ENCODE measurements at places on chromosomes 2 and 18.

DNA sequence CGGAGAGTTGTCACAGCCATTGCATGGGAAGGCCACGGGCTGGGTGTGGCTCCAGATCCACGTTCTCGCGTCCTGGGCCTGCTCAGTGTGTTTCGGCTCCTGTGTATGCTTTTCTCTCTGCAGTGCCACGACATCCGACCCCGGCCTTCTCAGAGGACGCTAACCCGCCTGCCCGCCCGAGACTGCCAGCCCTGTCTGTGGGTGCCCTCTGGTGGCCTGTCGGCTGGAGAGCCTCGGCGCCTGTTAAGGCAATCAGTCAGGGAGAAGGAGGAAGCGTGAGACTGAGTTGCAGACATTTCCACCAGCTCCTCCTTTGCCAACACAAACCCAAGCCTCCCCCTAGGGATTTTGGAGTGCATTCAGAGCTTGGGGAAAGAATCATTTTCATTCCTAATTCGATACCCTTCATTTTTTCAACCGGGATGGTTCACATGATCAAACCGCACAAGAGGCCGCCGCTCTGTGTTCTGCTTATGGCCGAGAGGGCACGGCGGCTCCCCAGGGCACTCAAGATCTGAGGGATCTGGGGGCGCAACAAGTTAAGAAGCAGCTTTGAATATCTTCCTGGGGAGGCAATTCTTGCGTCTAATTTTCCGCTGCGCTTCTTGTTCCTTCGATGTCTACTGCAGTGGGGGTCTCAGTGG, 37.5 kb upstream of the ZBTB7C start:
- DNase-seq: peak; percentile 77

GRCh38 chr18:52409727-52410126, 69.7 kb downstream of the DCC start:
- DNase-seq: no peak

GRCh38 chr2:208565690-208566416, 159.3 kb downstream of the PTH2R start:
- DNase-seq: no peak

- DNase-seq: no peak
Observed at GRCh38 chr2:60661073-60661738, 94.9 kb upstream of the PAPOLG start.

DNA sequence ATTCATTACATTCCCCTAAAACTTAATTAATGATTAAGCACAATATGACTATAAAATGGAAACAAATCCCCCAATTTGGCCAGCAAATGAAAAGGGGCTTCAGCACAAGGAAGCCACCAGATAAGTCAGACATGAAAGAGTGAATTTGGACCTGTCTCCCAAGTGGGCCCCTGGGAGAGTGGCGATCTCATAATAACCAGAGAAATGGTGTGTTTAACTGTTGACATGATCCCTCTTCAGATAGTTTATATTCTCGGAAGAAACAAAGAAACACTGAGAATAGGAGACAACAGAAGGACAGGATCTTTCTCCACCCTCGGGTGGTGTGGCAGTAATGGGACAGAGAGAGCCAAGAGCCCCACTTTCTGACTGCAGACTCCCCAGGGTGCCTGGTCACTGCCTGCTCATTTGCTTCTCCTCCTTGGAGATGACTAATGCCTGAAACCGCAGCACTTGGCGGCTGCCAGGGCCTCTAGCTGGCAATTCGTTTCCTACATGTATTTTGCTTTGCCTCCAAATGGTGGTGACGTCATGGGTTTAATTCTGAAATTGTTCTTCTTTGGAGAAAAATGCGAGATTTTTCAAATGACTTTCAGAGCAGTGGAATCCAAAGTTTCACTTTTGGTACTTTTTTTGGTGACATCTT, 46.4 kb upstream of the SPP2 start:
- DNase-seq: peak; percentile 34

DNA sequence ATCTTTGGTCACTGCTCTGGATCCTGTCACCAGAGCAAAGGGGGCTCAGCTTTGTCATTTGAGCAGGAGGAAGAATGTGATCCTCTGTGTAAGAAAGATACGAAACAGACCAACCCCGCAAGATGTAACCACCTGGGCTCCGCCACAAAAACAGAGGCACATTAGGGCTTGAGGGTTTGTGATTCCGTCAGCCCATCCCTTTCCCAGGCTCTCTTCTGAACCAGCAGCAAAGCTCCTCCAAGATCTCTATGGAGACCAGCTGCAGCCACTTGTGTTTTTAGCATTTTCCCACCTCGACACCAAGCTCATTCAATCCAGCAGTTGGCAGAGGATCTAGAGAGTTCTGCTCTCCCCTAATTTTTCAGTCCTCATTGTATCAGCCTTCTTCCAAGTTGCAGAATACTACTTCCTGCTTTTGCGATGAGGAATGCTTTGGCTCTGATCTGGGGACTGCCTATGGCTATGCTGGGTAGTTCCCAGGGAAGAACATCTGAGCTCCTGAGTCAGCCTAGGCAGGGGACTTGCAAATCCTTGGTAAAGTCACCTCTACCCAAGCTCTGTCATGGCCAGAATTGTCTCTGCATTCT, 139.6 kb upstream of the RAB12 start:
- no peak for DNase-seq

DNA sequence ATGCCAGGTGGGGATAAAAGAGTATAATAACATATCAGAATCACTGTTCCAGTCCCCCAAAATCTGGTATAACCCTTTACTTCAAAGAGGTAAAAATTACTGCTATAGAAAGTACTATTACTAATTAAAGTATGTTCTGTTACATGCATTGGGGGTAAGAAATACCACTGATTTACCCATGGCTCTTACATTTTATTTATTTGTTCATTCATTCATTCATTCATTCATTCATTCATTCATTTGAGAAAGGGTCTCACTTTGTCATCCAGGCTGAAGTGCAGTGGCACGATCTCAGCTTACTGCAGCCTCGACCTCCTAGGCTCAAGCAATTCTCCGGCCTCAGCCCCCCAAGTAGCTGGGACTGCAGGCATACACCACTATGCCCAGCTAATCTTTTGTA, 74.4 kb downstream of the MBOAT2 start:
- no peak for DNase-seq

DNA sequence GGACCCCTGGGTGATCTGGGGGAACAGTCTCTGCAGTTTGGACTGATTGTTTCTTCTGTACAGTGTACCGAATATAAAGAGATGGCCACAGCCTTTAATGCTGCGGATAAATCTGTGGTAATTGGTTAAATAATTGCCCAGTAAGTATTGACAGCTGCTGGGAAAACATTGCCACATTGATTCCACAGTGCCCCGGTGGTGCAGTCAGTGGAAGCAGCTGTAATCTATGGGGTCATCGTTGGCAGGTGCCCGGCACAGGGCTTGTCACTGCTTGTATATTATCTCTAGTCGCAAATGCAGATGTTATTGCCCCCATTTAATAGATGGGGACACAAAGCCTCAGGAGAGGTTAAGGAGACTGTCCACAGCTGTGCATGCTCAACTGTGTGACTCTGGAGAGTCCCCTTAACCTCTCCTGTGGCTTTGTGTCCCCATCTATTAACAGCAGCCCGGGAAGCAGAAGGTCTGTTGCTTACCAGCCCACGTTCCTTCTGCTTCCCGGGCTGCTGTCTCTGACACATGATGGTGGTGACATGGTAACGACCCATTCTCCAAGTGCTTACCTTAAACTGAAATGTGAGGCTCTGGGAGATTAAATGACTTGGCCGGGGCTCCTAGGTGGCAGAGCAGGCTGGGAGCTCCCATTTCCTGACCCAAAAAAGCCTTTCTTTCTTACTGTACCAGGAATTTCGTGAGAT, 76.9 kb downstream of the NCK2 start:
- no peak for DNase-seq

GRCh38 chr2:280650-281110, 7.2 kb downstream of the ALKAL2 start:
- no peak for DNase-seq

GRCh38 chr2:220969348-220969747, 602.8 kb downstream of the EPHA4 start:
- DNase-seq: no peak

GRCh38 chr2:238387332-238387731, 39.4 kb upstream of the ASB1 start:
- no peak for DNase-seq

GRCh38 chr18:68997845-68998244, 200.0 kb downstream of the CCDC102B start:
- DNase-seq: no peak

DNA sequence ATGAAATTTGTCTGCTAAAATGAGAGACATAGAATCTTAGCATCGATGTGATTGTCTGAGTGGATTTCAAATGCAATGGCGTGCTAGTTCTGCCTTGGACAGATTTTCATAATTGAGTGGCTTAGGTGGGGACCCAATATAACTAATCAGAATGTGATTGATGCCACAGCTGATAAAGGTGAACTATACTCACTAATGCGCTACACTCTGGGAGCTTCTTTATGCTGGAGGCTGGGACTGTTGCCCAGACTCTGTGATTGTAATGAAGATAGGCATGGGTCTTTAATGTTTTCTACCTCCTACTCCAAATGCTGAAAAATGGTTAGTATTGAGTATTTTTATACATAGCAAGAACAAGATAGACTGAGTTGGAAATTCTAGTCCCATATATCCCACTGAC, 339.5 kb upstream of the SLC39A10 start:
- DNase-seq: no peak

- peak; percentile 12 for DNase-seq
Observed at GRCh38 chr2:206989311-206989710, 50.0 kb downstream of the CPO start.

GRCh38 chr2:119255760-119256581, 32.3 kb downstream of the STEAP3 start:
- no peak for DNase-seq

DNA sequence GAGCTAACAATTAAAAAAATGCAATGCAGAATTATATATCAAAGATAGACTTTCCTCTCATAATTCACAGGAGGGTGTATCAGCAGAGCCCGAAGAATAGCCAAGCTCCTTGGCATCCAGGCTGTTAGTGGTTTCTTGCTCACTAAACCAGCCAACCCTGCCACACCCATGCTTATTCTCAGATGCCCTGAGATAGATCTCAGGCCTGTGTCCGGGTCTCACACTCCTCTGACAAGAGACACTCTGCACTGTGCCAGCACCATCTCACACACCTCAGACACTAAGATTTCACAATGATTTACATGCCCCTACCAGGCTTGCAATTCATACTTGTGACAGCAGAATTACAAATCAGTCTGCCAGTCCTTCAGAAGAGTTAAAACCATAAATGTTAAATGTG, 64.5 kb downstream of the OSBPL1A start:
- DNase-seq: no peak

DNA sequence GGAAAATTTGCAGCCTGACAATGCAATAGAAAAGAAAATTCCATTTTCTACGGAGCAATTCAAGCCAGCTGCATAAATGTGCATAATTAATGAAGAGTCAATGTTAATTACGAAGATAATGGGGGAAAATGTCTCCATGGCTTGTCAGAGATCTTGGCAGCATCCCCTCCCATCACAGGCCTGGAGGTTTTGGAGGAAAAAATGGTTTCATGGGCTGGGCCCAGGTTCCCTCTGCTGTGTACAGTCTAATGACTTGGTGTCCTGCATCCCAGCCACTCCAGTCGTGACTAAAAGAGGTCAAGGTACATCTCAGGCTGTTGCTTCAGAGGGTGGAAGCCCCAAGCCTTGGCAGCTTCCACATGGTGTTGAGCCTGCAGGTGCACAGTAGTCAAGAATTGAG, 779.7 kb downstream of the DCDC2C start:
- DNase-seq: no peak

DNA sequence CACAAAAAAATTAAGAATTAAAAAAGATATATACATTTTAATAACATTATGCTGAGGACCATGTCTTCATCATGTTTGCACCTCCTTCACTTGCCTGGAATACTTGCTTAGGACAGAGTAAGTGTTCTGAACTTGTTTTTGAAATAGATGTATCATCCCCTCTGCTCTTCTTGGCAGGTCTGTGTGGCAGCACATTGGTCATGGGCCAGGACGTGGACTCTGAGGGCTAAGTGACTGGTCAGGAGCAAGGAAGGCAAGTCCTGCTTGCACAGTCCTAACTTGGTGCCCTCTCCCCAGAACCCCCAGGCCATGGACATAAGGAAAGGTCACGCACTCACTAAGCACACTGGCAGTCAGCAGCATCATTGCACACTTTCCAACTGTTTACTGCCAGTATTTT, 95.8 kb downstream of the PTPRM start:
- DNase-seq: no peak

DNA sequence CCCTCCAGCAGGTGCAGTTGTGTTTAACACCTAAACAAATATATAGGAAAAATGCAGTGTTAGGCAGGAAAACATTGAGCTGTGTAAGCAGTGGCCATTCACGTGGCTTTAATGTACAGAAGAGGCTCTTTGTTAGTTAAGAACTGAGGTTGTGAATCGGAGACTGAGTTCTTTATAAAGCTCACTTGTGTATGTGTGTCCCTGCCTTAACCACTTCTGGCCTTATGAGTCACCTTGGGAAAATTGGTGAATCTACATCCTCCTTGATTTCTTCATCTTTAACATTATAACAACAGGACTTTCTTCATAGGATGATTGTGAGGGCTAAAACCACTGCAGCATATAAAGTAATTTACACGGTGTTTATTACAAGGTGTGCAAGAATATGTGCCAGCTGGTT, 188.4 kb upstream of the TPO start:
- no peak for DNase-seq

GRCh38 chr2:112480530-112481049, 1.4 kb upstream of the TTL start:
- peak; percentile 16 for DNase-seq

- no peak for DNase-seq
Observed at GRCh38 chr2:216696751-216697560, 1.6 kb upstream of the IGFBP5 start.

DNA sequence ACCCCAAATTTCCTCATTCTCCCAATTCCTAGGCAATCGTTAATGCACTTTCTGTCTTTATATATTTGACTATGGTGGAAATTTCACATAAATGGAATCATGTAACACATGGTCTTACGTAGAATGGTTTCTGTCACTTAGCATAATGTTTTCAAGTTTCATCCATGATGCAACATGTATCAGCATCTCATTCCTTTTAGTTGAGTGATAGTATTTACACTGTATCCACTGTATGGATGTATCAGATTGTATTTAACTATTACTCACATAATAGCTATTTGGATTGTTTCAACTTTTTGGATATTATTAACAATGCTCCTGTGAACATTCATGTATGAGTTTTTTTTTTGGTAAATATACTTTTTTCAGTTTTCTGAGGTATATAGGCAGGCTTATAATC, 982.3 kb upstream of the DDX18 start:
- DNase-seq: no peak
